Activated CD4-positive, alpha-beta T cell treated with anti-CD3 and anti-CD28 coated beads, Interleukin-2, amount 50 U/mL, for 24 hours (primary cell): ENCODE measurements at places on chromosomes 3 and 15.
A peak's percentile ranks its signal among the peaks of the same experiment; 100 is the strongest.

DNA sequence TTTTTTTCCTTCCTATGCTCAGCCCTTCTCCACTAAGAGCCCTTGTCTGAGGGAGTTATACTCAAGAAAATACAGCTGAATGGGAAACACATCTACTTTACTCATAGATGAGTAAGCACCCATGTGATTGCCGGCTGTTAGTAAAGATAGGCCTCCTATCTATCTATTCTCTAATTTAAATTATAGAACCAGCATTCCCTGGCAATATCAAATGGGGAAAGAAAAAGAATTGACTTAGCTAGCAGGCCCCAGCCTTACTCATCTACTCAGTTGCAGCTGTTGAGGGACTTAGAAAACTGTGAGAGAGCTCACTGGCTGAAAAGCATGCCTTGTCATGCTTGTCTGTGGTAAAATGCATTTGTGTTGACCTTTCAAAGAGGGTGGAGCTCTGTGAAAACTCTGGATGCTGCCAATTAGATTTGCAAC, 116.9 kb upstream of the LRRFIP2 start:
- no peak for DNase-seq

GRCh38 chr3:195236801-195237570, 34.0 kb downstream of the XXYLT1 start:
- no peak for DNase-seq

- no peak for DNase-seq
These were observed 215.1 kb downstream of the TIGIT start for GRCh38 chr3:114508976-114509375.

GRCh38 chr3:16768956-16769355, 115.8 kb upstream of the PLCL2 start:
- no peak for DNase-seq

DNA sequence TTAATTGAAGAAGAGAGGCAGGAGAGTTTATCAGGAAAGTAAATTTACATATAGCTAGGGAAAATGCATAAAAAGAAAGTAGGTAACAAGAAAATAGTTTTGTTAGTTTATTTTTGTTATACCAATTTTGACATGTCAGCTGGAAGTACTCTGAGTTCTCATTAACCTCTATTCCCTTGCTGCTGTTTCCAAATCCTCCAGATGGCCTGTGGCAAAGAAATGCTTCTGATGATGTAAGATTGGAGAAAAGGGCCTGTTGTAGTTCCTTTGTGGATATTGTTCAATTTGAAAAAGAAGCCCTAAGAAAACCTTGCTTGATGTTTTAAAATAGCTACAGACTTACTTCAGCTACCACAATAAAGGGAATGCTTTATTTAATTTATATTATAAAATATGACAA, 192.9 kb upstream of the SLITRK3 start:
- no peak for DNase-seq

DNA sequence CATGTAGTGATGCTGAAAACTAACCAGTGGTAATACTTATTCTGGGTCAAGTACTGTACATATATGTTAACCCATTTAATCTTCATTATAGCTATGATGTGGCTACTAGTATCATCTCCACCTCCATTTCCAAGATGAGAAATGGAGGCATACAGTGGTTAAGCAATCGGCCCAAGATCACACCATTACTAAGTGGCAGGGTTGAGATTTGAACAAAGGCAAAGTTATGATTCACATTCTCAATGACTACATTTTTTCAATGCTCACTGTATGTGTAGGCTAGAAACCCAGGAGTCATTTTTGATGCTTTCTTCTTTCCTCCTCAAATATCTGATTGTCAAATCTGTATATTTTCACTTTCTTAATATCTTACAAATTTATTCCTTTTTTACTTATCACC, 30.2 kb downstream of the ABI3BP start:
- no peak for DNase-seq

GRCh38 chr3:31615071-31615875, 82.5 kb downstream of the STT3B start:
- no peak for DNase-seq

GRCh38 chr3:184275381-184275701, 481 bp upstream of the ECE2 start:
- no peak for DNase-seq

GRCh38 chr3:71010726-71011455, 572.6 kb downstream of the FOXP1 start:
- DNase-seq: peak; percentile 78

- DNase-seq: no peak
These were observed 635.0 kb downstream of the ZIC1 start for GRCh38 chr3:148044151-148044550.

GRCh38 chr15:84006421-84006820, 229.2 kb upstream of the GOLGA6L4 start:
- DNase-seq: no peak

- no peak for DNase-seq
These were observed 209.7 kb upstream of the LRRFIP2 start for GRCh38 chr3:37384117-37384516.

GRCh38 chr3:157135671-157136396, 24.1 kb downstream of the CCNL1 start:
- no peak for DNase-seq

- DNase-seq: no peak
These were observed 27.8 kb upstream of the ITPKA start for GRCh38 chr15:41465822-41466421.

- DNase-seq: no peak
These were observed 49.8 kb downstream of the DCLK3 start for GRCh38 chr3:36714343-36715086.

DNA sequence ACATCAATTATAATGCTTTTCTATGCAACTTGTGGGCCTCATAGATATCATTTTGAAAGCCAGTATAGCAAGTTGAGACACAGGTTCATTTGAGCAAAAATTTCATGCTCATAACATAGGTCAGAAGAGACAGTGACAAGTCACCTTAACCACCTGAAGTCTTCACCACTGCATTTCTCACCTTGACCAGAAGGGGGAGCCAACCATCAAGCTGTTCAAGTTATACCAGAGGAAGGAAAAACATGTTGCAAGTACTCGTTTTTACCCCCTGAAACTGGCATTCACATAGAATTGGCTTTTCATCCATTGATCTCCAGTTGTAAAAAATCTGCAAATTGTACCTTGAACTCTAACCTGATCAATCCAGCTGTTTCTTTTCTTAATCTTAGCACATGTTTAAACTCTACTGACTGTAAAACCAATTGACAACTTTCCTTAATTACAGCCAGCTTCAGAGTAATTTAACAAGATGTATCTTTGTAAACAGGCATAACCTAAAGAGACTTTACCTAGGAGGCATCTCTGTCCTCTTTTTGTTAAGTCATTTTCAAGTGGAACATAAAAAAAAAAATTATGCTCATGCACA, 1.4 kb downstream of the LMOD3 start:
- peak; percentile 69 for DNase-seq

- no peak for DNase-seq
These were observed 53.6 kb upstream of the MINAR1 start for GRCh38 chr15:79378394-79379109.

DNA sequence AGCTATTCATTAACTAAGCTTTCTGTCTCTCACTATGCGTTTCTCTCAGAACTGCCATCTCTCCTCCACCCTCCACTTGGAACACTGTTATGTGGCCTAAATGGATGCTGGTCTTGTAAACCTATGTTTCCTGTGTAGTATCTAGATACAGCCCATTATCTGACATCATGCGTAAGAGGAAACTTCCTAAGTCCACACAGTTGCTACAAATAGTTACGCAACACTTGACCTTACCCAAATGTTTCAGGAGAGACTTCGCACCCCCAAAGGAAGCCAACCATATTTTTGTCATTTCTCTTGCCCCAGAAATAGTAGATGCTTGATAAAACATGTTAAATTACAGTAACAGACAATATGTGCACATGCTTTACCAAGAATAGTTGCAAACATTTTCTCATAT, 87.2 kb upstream of the TPRG1 start:
- no peak for DNase-seq

DNA sequence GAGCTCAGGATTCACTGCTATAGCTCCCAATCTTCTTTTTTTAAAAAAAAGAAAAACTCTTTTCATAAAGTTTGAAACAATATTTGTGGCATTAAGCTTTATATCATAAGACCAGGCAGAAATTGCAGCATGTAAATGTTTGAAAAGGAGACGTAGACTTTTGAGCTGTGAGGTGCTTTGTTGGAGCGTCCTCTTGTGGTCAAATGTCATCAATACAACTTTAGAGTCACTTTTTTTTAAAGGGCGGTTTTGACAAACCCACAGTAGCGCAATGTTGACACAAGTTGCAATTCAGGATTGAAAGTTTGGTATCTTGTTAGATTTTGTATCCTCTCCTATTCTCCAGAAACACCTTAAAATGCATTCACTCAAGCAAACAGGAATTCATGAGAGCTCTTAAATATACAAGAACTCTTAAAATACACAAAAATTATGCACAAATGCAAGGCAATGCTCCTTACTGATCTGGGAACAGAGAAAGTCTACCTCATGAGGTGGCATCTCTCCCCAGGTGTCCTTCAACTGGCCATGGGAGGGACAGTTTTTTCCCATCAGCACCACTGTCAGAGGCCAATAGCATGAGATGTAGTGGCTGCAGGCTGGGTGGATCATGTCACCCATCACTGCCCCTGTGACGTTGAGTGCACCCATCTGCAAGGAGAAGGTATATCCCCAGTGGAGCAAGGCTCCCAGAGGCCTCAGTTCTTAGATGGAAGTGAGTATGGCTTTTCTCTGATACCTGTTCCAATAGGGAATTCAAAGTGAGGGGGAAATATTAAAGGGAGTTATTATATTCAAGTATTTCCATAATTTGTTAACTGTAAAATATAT, 70.7 kb downstream of the ANXA2 start:
- DNase-seq: no peak

- no peak for DNase-seq
These were observed 200.4 kb downstream of the RBMS3 start for GRCh38 chr3:29481249-29481648.

- DNase-seq: no peak
These were observed 67.5 kb upstream of the CORO2B start for GRCh38 chr15:68511073-68511991.

- no peak for DNase-seq
These were observed 70.4 kb downstream of the FOXP1 start for GRCh38 chr3:71513081-71513480.

DNA sequence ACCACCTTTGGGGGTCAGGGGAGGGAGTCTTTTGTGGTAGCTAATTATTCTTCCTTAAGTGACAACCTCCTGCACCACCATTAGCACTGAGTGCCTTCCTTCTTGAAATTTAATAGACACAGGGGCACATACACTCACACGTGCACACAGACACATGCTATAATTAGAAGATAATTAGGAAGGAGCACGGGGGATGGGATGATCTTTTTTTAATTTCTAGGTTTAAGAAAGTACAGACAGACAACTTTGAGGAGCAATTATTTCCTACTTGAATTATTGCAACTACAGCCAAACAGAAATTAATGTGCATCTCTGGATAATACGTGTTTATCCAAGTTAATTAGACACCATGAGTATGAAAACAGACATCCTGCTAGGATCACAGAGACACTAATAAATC, 44.8 kb upstream of the GUCA1C start:
- no peak for DNase-seq

GRCh38 chr3:25728101-25728500, 55.1 kb downstream of the NGLY1 start:
- DNase-seq: no peak

DNA sequence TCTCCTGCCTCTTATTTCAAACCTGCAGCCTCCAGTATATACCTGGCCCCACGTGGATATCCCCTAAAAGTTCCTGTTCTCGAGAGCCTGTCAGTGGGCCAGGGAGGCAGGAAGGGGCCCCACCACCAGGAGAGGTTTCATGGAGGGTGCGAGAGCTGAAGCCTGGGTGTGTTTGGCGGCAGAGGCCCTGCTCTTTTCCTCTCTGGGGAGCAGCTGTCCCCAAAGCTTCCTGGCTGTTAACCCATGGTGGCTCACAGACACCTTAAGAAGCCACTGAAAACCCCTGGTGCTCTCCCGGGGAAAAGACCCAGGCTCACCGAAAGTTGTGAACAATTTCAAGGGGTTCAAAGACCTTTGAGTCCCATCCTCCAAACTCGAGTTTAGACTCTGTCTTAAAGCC, 1.1 kb downstream of the PRRT3 start:
- no peak for DNase-seq

DNA sequence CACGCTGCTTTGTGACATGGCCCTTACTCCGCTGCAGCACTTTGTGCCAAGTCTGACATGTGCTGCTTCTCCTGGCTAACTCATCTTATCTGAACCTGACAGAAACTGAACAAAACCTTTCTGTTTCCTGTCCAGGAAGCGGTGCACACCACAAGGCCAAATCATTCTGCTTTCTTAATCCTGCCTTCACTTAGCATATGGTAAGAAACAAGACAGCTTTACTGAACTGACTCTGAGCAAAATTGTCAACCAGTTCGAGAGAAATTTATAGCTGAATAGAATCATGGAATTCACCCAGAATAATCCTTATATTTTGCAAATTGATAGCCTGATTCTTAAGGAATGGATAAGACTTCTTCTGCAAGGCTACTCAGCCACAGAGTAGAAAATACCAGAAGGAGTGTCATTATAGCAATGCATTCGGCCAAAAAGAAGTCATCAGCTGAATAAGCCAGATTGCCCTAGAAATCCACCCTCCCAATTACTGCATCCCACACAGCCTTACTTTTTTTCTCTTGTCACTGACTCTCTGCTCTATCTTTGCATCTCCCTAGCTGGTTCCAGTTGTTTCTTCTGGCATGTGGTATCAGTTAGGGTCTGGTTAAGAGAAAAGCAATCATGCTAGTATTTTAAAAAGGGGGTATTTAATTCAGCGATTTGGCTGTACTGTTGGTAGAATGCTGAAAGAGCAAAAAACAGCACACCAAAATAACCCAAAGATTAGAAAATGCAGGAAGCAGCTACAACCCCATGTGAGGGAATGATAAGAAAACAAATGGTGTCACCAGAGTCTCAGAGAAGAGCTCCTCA, 41.6 kb upstream of the STRIT1 start:
- DNase-seq: no peak

- DNase-seq: peak; percentile 5
These were observed 15.0 kb downstream of the IL12A start for GRCh38 chr3:160003520-160004128.

- DNase-seq: no peak
These were observed 56.0 kb upstream of the MITF start for GRCh38 chr3:69683082-69683806.

- no peak for DNase-seq
These were observed 7.4 kb upstream of the IQSEC1 start for GRCh38 chr3:13080591-13080990.

DNA sequence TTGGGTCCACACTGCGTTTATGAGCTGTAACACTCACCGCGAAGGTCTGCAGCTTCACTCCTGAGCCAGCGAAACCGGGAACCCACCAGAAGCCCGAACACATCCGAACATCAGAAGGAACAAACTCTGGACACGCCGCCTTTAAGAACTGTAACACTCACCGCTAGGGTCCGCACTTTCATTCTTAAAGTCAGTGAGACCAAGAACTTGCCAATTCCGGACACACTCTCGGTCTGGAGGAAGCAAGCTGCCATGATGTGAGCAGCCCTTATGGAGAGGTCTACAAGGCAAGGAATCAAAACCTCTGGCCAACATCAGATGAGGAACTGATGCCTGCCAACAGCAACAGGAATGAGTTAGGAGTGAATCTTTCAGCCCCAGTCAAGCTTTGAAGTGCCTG, 62.9 kb downstream of the SLC28A2 start:
- DNase-seq: no peak

- no peak for DNase-seq
These were observed 481.5 kb upstream of the RGMA start for GRCh38 chr15:93570527-93570926.
